H9 (cell line): ENCODE measurements at places on chromosomes 2 and 18. TPM values are rescaled to one million over a fixed set of nuclear protein-coding genes. Genes with fewer than 3 reads are reported as not detected.
A peak's percentile ranks its signal among the peaks of the same experiment; 100 is the strongest.

- no peak overlapping the region for H3K27ac ChIP-seq
- no peaks in the 10 kb centered on the region for H3K36me3 ChIP-seq
- no peak for DNase-seq
- H3K4me3 ChIP-seq = no peak overlapping the region
- no peaks in the 10 kb centered on the region for H3K27me3 ChIP-seq
- no peaks in the 10 kb centered on the region for H3K4me1 ChIP-seq
These were observed 11.7 kb downstream of the MAB21L4 start for GRCh38 chr2:240884221-240884620.

- no peaks in the 10 kb centered on the region for H3K4me1 ChIP-seq
- H3K27ac ChIP-seq = no peak overlapping the region
- no peaks in the 10 kb centered on the region for H3K36me3 ChIP-seq
- DNase-seq = peak; percentile 57
- H3K27me3 ChIP-seq = no peaks in the 10 kb centered on the region
These were observed 49.1 kb downstream of the CCDC85A start for GRCh38 chr2:56232912-56233311.

- H3K27me3 ChIP-seq = no peaks in the 10 kb centered on the region
- H3K27ac ChIP-seq = no peak overlapping the region
These were observed 61.4 kb downstream of the LRP1B start for GRCh38 chr2:142069251-142069888.

- H3K4me1 ChIP-seq = no peaks in the 10 kb centered on the region
- no peaks in the 10 kb centered on the region for H3K27me3 ChIP-seq
- H3K36me3 ChIP-seq = no peaks in the 10 kb centered on the region
- DNase-seq = no peak
These were observed 171.1 kb downstream of the CCDC102B start for GRCh38 chr18:68969027-68969426.

The TMEM17 gene
- 1.3 and 1.5 TPM in 2 replicates for total RNA-seq

DNA sequence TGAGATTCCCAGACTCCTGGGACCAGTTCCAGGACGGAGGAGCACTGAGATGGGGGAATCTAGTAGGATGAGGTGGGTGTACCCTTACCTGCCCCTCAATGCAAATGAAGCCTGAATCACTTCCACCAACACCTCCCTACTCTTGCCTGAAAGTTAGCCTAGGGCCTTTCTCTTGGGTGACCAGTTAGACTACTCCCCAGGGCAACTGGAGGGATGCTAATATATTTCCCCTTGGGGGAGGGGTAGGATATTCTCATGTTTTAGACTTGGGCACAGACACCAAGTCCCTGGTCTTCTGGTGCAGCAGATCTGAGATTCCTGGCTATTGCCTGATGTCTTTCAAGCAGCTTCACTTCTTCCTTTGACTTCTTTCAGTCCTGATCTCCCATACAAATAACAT is 334.5 kb downstream of the ALK start:
- H3K27me3 ChIP-seq = no peaks in the 10 kb centered on the region
- H3K27ac ChIP-seq = no peak overlapping the region
- no peaks in the 10 kb centered on the region; the same call in 1 of the 2 replicates for H3K4me1 ChIP-seq
- H3K36me3 ChIP-seq = no peaks in the 10 kb centered on the region
- DNase-seq = no peak
- H3K4me3 ChIP-seq = no peak overlapping the region

DNA sequence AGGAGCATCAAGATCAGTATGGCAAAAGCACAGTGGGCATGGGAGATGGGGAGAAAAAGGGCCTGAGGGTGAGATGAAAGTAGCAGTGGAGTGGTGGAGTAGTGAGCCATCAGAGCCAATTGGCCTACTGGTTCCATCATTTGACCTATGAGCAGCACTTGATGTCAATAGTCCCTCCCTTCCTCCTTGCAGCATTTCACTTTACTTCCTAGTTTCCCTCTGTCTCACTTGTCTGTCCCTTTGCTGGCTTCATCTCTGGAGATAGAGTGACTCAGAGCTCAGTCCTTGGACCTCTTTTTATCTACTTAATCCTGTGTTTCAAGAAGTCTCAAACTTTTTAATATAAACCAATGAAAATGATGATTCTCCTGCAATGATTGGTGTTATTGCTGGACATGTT is 32.1 kb downstream of the FBXO48 start:
- H3K36me3 ChIP-seq = no peaks in the 10 kb centered on the region
- no peak overlapping the region for H3K4me3 ChIP-seq
- H3K27me3 ChIP-seq = no peaks in the 10 kb centered on the region
- no peak overlapping the region for H3K27ac ChIP-seq
- no peaks in the 10 kb centered on the region; the same call in 1 of the 2 replicates for H3K4me1 ChIP-seq

The PDE11A gene
- total RNA-seq = 0.13 and 0.37 TPM in 2 replicates
